ENCODE measurements at places on chromosomes 2 and 18.

DNA sequence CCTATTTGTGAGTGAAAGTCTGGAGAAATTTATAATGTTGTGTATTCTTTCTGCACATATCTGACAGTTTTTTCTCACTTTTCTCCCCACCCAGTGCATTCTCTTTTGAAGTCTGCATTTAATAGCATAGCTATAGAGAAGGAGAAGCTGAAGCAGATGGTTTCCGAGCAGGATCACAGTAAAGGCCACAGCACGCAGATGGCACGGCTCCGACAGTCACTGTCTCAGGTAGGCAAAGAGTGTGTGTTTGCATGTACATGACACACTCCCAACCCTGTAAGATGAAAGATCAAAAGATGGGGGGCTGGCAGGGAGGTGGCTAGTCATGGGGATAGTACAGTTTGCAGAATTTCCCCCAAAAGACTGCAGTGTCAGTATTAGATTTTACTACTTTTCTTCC is 89.4 kb downstream of the PRKRA start:
- DNase-seq, result no peak

- DNase-seq, result no peak
Observed at GRCh38 chr2:75751360-75751759, 40.6 kb upstream of the GCFC2 start.

DNA sequence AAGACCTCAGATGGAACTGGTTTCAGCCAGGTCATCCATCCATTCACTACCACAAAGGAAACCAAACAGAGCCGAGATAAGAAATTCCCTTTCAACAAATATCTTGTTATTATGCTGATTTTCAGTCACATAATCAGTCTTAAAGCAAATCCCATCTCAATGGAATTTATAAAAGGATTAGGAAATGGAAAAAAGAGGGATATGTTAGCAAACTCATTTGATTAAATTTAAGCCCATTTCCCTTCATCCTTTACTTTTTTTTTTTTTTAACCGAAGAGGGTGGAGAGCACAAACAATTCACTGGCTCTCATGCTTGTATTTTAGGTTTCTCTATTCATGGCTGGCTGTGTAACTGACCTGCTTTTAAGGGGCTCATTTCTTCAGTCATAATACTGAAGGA is 109.0 kb upstream of the GATA6 start:
- no peak for DNase-seq

DNA sequence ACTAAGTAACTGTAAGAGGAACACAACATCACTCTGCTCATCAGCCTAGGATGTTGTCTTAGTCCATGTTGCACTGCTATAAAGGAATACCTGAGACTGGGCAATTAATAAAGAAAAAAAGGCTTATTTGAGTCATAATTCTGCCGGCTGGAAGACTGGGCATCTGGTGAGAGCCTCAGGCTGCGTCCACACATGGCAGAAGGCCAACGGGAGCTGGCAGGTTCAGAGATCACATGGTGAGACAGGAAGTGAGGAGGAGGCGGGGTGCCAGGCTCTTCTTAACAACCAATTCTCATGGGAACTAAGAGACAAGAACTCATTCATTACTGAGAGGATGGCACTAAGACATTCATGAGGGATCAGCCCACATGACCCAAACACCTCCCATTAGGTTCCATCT is 46.8 kb downstream of the EPG5 start:
- DNase-seq, result peak; percentile 14

GRCh38 chr2:9087121-9087681 is 83.7 kb upstream of the MBOAT2 start:
- DNase-seq, result no peak

Data from AG04449 (cell line).